ENCODE measurements at places on chromosomes 7 and 10.

- DNase-seq, result peak; percentile 3
These were observed 39.9 kb upstream of the TMEM229A start for GRCh38 chr7:124072603-124073309.

- DNase-seq, result no peak
These were observed 25.5 kb upstream of the C10orf105 start for GRCh38 chr10:71744897-71745663.

GRCh38 chr10:96840841-96841518 lies 8.9 kb downstream of the LCOR start:
- DNase-seq, result no peak

DNA sequence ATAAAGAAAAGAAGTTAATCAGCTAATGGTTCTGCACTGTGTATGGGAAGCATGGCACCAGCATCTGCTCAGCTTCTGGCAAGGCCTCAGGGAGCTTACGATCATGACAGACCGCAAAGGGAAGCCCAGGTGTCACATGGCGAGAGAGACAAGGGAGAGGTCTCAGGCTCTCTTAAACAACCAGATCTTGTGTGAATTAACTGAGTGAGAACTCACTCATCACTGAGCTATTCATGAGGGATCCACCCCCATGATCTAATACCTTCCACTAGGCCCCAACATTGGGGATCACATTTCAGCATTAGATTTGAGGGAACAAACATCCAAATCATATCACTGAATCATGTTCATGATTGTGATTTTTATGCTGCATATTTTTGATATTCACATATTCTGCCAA lies 5.8 kb downstream of the USP54 start:
- DNase-seq, result no peak

GRCh38 chr10:90598513-90598912 lies 259.3 kb downstream of the HTR7 start:
- no peak for DNase-seq

DNA sequence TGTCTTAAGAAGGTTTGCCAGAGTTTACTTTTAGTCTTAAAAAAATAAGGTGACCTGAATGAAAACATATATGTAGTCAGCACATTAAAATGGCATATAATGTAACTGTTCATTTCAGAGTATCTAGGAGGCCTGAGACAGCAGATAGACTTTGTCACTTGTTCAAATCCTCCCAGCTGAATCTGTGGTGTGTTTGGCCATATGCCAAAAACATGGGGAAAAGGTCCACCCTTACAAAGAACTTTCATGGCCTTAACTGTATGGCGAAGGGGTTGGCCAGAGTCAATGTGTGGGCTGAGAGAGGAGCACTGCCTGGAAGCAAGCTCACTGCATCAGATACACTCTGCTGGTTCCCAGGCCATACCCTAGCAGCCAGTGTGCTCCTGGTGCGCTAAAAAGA lies 113.7 kb downstream of the ALOX5 start:
- no peak for DNase-seq

DNA sequence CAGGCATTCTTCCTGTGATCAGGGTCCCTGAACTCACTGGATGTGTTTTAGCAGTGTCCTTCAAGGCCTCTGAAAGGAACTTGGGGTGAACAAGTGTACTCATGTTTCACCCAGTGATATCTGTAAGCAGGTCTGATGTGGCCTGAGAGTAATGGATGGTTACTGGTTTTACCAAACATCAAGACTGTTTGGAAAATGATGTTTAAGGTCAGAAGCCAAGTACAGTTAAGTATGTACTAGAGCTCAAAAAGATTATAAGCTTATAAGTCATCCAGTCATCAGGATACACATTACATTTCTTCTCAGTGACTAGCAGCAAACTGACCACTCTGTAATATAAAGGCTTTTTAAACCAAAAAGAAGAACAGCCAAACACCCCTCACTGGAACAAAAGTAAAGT lies 79.8 kb upstream of the PTN start:
- DNase-seq, result no peak

DNA sequence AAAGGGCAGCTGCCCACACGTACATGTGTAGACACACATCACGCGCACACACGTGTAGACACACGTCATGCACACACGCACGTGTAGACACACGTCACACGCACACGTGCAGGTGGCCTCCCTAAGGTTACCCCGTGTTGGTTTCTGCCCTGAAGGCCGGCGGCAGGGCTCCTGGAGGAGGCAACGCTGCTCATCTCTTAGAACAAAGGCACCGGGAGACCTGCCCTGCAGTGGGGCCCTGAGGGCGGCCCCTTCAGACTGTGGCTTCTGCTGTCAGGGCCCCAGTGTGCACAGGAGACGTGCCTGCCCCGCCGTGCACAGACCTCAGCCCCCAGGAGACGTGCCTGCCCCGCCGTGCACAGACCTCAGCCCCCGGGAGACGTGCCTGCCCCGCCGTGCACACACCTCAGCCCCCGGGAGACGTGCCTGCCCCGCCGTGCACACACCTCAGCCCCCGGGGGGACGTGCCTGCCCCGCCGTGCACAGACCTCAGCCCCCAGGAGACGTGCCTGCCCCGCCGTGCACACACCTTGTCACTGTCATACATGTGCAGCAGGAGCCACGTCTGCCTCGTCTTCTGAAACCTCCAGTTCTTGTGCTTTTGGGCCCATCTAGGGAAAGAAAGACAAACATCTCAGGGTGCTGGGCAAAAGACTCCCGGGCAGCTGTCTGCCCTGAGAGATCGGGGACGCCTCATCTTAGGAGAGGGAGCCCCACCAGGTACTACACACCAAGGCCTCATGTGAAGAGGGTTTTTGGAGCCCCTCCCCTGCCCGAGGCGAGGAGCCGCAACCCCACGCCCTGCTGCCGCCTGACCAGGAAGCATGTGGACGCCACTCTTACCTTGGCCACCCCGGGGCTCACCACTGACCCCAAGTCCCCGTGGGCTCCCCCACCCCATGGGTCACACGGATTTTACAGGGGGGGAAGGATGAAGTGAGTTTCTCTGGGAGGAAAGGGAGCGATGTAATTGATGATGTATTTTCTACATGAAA lies 17.3 kb downstream of the CYP2W1 start:
- no peak for DNase-seq

DNA sequence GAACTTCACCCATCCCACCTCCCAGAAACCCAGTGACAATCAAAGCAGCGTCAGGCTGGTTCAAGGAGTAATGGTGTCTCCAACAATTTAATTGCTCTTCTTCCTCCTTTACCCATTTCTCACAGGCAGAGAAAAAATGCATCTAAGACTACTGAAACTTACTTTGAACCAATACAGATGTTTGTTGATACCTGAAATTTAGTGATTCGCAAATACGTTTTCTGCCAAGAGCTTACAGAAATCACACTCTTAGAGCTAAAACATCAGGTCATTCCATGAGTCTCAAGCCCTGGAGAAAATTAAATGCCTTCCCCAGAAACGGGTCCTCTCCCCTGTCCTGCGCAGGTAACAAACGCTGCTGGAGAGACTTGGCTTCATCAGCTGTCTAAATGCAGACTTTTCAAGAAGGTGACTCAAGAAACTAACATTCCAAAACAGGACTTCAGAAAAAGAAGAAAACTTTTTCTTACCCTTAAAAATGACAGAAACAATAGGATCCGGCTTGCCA lies 443 bp downstream of the MYOF start:
- DNase-seq, result no peak

GRCh38 chr7:118005026-118005425 lies 131.8 kb upstream of the CTTNBP2 start:
- no peak for DNase-seq

- no peak for DNase-seq
These were observed 373 bp downstream of the PAXIP1 start for GRCh38 chr7:155002411-155003091.

- DNase-seq, result no peak
These were observed 7.4 kb downstream of the HNRNPF start for GRCh38 chr10:43401627-43402026.

GRCh38 chr10:98414932-98415730 lies at the start of gene PYROXD2:
TSS of gene PYROXD2 (minus strand) at chr10:98415182. CDS start at chr10:98415135, 47 bp downstream.
- peak; percentile 96 for DNase-seq

- DNase-seq, result no peak
These were observed 76.6 kb upstream of the PPIF start for GRCh38 chr10:79270466-79271246.

- peak; percentile 37 for DNase-seq
These were observed 120.1 kb downstream of the ARHGAP12 start for GRCh38 chr10:31808258-31809218.

GRCh38 chr7:405489-406211 lies 114.0 kb downstream of the PDGFA start:
- no peak for DNase-seq

- DNase-seq, result no peak
These were observed 286.7 kb downstream of the INHBA start for GRCh38 chr7:41416208-41416595.

DNA sequence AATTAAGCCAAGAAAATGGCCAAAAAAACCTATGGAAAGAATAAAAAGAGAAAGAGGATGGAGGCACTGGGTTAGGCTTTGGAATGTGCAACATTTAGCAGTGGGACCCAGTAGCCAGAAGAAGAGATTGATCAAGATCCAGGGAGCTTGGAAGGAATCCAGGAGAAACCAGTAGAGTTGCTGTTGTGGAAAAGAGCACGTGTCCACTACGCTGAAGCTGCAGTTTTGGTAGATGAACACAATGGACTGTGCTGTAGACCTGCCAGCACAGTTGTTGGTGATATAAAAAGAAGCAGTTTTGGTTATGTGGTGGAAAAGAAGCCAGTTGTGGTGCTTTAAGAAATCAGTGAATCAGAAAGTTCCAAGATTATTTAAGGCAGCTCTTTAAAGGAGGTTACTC lies 802.2 kb upstream of the POM121L12 start:
- no peak for DNase-seq

GRCh38 chr7:52775876-52776275 lies 259.6 kb upstream of the POM121L12 start:
- DNase-seq, result no peak

DNA sequence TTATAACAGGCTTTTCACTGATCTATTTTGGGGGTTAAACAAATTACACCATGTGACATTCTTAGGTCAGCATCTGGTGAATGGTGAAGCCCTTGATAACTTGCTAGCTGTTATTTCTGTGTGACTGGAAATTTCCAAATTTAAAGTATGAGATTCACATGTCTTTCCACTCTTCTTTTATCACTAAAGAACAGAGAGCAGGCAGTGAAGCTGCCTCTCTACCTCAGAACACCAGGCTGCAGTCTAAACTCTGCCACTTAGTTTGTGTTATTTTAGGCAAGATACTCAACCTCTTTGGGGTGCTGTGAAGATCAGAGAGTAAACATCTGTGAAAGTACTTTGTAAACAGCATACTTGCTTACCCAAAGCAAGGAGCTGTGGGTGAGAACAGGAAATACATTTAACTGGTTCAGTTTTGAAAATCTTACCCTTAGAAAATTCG lies 15.5 kb upstream of the SP4 start:
- DNase-seq, result no peak

- no peak for DNase-seq
These were observed 65.3 kb downstream of the LMBR1 start for GRCh38 chr7:156827587-156828203.

GRCh38 chr7:101882595-101883564 lies 65.5 kb downstream of the CUX1 start:
- peak; percentile 89 for DNase-seq

DNA sequence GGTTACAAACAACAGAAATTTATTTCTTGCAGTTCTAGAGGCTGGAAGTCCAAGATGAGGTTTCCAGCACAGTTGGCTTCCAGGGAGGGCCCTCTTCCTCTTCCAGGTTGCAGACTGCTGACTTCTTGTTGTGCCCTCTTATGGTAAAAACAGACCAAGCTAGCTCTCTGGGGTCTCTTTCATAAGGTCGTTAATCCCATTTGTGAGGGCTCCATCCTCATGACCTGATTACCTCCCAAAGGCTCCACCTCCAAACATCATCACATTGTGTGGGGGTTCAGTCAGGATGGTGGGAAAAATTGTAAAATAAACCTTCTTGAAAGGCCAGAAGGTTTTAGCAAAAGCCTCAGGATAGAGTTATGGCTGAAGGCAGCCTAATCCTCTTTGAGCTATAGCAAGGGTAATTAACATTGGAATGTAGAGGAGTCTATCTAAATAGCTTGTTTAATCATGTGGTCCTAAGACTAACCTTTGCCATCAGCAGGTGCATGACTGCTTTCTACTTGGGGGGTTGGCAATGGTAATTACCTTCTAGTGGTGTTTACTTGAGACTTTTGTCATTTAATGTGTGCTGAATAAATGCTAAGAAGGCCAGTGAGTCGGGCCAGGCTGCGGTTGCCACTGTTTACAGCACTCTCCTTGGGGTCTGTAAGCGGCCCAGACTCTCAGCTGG lies 80.8 kb downstream of the PPP1R17 start:
- DNase-seq, result no peak

DNA sequence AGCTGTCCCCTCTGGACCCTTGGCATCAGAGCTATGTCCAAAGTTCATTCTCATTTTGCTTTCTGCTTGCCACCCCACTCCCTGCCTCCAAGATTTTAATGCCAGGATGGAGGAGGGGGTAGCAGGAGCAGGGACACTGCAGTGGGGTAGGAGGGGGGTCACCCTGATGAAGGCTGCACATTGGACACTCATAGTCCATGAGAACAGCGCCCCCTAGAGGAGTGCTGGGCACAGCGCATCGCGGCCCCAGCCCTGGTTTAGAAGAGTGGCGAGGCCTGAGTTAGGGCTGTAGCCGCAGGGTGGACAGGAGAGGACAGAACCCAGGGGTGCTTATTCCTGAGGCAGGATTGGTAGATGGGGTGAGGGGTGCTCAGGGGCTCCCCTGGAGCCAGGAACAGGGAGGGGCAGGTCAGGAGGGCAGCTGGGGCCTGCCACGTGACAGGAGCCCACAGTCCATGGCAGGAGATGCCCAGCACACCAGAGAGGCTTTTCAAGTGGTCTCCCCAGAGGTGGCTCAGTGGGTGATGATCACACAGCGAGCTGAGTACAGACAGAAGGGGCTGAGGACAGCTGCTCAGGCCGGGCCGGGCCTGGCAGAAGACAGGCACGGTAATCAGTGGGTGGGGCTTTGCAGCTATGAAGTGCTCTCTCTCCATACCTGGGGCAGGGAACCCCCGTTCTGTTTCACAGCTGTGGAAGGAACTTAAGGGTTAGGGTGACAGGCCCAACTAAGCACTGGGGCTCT lies 71.4 kb downstream of the NEURL1 start:
- DNase-seq, result peak; percentile 36

GRCh38 chr10:81889181-81889769 lies 14.3 kb downstream of the NRG3 start:
- no peak for DNase-seq

DNA sequence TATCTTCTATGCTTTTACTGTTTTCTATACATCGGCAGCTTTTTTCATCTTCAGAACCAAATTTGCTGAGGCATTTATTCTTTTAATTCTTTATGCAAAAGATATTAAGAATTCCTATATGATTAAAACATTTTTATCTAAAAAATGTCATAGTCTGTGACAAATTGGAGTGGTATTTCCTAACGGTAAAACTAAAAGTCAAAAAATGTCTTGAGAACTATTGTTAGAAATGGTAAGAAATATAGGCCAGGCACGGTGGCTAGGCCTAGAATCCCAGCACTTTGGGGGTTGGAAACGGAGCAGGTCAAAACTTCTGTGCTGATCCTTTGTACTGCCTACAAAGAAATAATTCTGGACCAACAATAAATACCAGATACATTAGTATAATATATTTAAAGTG lies 57.7 kb upstream of the PRR15 start:
- DNase-seq, result no peak

Data from HTR-8/SVneo (cell line).